Natural killer cell (primary cell): ENCODE measurements at places on chromosomes 6 and 20.

GRCh38 chr20:40869218-40870147 is 159.1 kb upstream of the TOP1 start:
- H3K27ac ChIP-seq = no peak overlapping the region
- no peaks in the 10 kb centered on the region for H3K4me1 ChIP-seq
- no peak overlapping the region for H3K4me3 ChIP-seq

- no peaks in the 10 kb centered on the region for H3K4me1 ChIP-seq
- H3K36me3 ChIP-seq = no peaks in the 10 kb centered on the region
- DNase-seq = no peak
- H3K27ac ChIP-seq = no peak overlapping the region
- H3K4me3 ChIP-seq = no peak overlapping the region
Observed at GRCh38 chr6:90169374-90169773, 127.3 kb downstream of the BACH2 start.

- no peaks in the 10 kb centered on the region for H3K27me3 ChIP-seq
- H3K4me3 ChIP-seq = no peak overlapping the region
- H3K4me1 ChIP-seq = peaks cover 29% of the 10 kb centered on the region
Observed at GRCh38 chr6:44105993-44106740, 21.1 kb downstream of the MRPL14 start.

- H3K27me3 ChIP-seq = peaks cover under 1% of the 10 kb centered on the region
- peaks cover 11% of the 10 kb centered on the region for H3K4me1 ChIP-seq
- no peak overlapping the region for H3K4me3 ChIP-seq
- no peak for DNase-seq
Observed at GRCh38 chr6:117605169-117605826, 3.0 kb upstream of the GOPC start.

GRCh38 chr20:20663841-20664240 is 48.6 kb downstream of the RALGAPA2 start:
- H3K27me3 ChIP-seq = no peaks in the 10 kb centered on the region
- H3K4me3 ChIP-seq = no peak overlapping the region
- no peak for DNase-seq
- no peaks in the 10 kb centered on the region for H3K36me3 ChIP-seq

DNA sequence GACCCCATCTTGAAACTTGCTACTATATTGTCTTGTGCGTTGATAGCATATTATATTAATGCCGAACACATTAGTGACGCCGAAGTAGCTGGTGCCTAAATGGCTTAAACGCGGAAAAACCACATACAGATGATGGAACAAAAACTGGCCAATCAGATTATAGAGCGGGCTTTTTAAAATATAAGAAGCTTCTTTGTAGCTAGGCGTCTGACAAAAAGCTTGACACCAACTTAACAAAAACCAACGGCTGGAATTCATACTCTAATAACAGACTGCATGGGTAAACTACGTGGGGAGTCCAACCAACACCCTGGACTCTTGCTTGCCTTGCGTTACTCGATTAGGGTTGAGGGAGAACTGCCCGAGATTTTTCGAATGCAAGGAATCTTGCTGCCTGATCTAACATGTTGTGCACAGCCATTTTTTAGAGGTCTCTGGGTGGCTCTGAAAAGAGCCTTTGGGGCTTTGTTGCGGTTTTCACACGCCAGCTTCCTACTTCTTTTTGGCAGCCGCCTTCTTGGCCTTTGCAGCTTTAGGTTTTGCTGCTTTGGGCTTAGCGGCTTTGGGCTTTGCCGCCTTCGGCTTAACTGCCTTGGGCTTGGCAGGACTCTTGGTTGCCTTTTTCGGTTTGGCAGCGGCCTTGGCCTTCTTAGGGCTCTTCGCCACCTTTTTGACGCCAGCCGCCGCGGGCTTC is 45.7 kb downstream of the OR2B2 start:
- DNase-seq = peak; percentile 50
- peak overlapping the region; percentile 83 for H3K27ac ChIP-seq
- peaks cover 39% of the 10 kb centered on the region for H3K4me1 ChIP-seq
- H3K27me3 ChIP-seq = no peaks in the 10 kb centered on the region
- no peaks in the 10 kb centered on the region for H3K36me3 ChIP-seq

DNA sequence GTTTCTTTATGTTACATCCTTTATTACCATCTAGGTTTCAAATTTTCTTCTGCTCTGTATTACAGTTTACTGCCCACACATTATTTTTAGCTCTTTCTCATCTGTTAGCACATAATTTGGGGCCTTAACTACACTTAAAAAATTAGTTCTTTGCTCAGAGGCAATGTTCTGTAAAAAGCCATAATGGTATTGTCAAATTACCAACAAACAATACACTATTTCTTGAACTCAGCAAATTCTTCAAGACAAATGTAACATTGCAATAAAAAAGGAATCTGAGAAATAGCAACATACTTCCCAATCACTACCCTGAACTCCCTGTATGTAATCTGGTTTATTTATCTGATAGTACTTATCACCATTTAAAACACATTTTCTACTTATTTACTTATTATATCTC is 448.6 kb upstream of the OPRM1 start:
- H3K4me3 ChIP-seq = no peak overlapping the region
- no peaks in the 10 kb centered on the region for H3K36me3 ChIP-seq
- no peak for DNase-seq

DNA sequence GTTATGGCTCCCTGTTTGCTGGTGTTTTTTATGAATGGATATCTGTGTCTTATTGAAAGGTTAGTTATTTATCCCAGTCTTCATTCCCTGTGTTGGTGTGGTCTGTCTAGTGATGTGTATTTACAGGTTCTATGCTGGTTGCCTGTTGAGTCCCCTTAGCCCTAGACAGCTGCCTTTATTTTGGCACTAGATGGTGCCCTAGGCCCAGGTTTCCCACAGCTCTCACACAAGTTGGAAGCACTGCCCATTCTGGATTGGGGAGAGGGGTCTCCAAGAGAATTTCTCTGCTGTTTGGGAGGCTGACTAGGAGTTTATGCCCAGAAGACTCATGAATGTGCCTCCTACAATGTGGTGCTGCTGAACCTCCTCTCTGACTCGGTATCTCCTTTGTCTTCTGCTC is 12.4 kb downstream of the GRM1 start:
- no peak for DNase-seq
- H3K4me1 ChIP-seq = no peaks in the 10 kb centered on the region

GRCh38 chr6:54578261-54578660 is 268.3 kb upstream of the FAM83B start:
- no peak overlapping the region for H3K4me3 ChIP-seq
- H3K36me3 ChIP-seq = no peaks in the 10 kb centered on the region
- no peaks in the 10 kb centered on the region for H3K27me3 ChIP-seq

DNA sequence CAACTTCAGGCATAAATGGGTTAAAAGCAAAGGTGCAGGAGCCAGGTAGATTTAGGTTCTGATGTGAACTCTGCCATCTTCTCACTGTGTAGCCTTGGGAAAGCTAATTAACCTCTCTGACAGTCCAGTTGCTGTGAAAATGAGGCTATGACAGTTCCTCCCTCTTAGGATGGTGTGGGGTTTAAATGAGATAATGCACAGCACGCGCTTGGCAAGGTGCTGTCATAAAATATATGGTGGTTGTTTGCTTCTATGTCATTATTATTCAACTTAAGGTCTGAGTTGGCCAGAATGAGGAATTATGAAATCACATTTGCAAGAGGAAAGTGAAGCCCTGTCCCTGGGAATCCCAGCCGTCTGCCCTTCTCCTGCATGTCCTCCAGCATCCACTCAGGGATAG is 15.5 kb upstream of the BCAS1 start:
- H3K4me3 ChIP-seq = no peak overlapping the region
- no peaks in the 10 kb centered on the region for H3K27me3 ChIP-seq
- DNase-seq = no peak
- H3K27ac ChIP-seq = no peak overlapping the region
- H3K4me1 ChIP-seq = peaks cover 2% of the 10 kb centered on the region
- H3K36me3 ChIP-seq = no peaks in the 10 kb centered on the region

DNA sequence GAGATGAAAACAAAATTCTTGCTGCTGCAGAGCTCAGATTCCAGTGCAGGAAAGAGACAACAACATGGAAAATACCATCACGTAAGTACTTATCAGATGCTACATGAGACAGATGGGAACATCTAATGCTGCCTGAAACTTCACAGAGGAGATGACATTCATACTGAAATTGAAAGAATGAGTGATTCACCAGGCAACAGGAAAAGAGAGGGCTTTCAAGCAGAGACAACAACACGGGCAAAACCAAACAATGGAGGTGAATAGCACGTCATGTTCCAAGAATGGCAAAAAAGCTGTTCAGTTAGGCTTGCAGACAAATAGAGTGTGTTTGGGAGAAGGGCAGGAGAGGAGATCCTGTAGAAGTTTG is 39.3 kb downstream of the GTF2H5 start:
- H3K4me3 ChIP-seq = no peak overlapping the region
- H3K4me1 ChIP-seq = no peaks in the 10 kb centered on the region
- no peak for DNase-seq
- H3K36me3 ChIP-seq = no peaks in the 10 kb centered on the region
- H3K27me3 ChIP-seq = no peaks in the 10 kb centered on the region

- H3K4me3 ChIP-seq = no peak overlapping the region
- DNase-seq = no peak
- H3K36me3 ChIP-seq = no peaks in the 10 kb centered on the region
Observed at GRCh38 chr20:39222101-39222500, 260.0 kb downstream of the DHX35 start.

- no peaks in the 10 kb centered on the region for H3K36me3 ChIP-seq
- H3K27ac ChIP-seq = no peak overlapping the region
- no peaks in the 10 kb centered on the region for H3K27me3 ChIP-seq
- no peaks in the 10 kb centered on the region for H3K4me1 ChIP-seq
- no peak for DNase-seq
Observed at GRCh38 chr20:15848126-15848525, 725.1 kb downstream of the KIF16B start.

DNA sequence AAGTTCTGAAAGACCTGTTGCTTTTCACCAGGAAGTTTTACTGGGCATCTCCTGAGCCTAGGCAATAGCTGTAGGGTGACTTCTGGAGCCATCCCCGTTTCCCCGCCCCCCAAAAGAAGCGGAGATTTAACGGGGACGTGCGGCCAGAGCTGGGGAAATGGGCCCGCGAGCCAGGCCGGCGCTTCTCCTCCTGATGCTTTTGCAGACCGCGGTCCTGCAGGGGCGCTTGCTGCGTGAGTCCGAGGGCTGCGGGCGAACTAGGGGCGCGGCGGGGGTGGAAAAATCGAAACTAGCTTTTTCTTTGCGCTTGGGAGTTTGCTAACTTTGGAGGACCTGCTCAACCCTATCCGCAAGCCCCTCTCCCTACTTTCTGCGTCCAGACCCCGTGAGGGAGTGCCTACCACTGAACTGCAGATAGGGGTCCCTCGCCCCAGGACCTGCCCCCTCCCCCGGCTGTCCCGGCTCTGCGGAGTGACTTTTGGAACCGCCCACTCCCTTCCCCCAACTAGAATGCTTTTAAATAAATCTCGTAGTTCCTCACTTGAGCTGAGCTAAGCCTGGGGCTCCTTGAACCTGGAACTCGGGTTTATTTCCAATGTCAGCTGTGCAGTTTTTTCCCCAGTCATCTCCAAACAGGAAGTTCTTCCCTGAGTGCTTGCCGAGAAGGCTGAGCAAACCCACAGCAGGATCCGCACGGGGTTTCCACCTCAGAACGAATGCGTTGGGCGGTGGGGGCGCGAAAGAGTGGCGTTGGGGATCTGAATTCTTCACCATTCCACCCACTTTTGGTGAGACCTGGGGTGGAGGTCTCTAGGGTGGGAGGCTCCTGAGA is at the start of gene HFE:
TSS of gene HFE (plus strand) at position 146 of the 832 bp plus-strand sequence. CDS start at position 158, 12 bp downstream.
- no peaks in the 10 kb centered on the region for H3K27me3 ChIP-seq
- H3K4me1 ChIP-seq = peaks cover 11% of the 10 kb centered on the region
- DNase-seq = no peak
- H3K4me3 ChIP-seq = peak within 1 kb of the TSS; percentile 84
- peak within 1 kb of the TSS; percentile 60 for H3K27ac ChIP-seq

GRCh38 chr6:41439524-41440418 is 104.4 kb downstream of the NCR2 start:
- H3K27me3 ChIP-seq = peaks cover 31% of the 10 kb centered on the region
- H3K4me3 ChIP-seq = no peak overlapping the region
- peaks cover 53% of the 10 kb centered on the region for H3K4me1 ChIP-seq
- peak overlapping the region; percentile 48 for H3K27ac ChIP-seq
- H3K36me3 ChIP-seq = no peaks in the 10 kb centered on the region

GRCh38 chr20:34861386-34862084 is 11.1 kb downstream of the GGT7 start:
- no peak for DNase-seq
- H3K4me3 ChIP-seq = no peak overlapping the region
- no peak overlapping the region for H3K27ac ChIP-seq
- no peaks in the 10 kb centered on the region for H3K27me3 ChIP-seq

DNA sequence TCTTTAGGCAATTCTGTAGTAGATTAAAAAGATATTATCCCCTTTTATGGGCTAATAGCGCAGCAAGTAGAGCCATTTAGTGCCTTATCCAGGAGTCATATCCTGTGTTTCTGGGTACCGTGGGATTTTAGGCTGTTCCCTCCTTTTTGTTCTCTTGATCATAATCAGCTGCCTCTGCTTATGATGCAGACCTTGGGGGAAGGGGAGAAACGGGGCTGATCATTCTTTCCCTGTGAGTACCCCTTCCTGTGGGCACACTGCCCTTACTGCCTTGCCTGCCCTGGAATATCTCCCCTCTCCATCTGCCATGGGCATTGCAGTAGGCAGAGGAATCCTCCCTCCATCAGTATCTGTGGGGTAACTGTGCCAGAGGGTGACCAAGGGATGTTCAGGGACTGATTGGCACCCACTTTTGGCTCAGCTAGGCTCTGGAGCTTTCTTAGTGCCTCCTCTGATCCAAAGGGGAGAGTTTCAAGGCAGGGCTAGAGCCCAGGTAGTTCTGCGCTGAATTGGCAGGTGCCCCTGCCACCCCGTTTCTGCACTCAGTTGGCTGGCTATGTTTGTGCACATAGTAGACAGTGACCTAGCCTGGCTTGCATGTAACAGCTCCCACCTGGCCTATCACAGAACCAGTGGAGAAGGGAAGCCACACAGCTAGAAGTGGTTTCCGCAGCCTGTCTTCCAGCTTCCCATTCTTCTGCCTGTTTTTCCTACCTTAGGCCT is 103.3 kb downstream of the FIG4 start:
- H3K4me3 ChIP-seq = no peak overlapping the region
- peaks cover 31% of the 10 kb centered on the region for H3K36me3 ChIP-seq
- H3K27me3 ChIP-seq = no peaks in the 10 kb centered on the region
- H3K4me1 ChIP-seq = no peaks in the 10 kb centered on the region
- peak overlapping the region; percentile 54 for H3K27ac ChIP-seq
- no peak for DNase-seq

DNA sequence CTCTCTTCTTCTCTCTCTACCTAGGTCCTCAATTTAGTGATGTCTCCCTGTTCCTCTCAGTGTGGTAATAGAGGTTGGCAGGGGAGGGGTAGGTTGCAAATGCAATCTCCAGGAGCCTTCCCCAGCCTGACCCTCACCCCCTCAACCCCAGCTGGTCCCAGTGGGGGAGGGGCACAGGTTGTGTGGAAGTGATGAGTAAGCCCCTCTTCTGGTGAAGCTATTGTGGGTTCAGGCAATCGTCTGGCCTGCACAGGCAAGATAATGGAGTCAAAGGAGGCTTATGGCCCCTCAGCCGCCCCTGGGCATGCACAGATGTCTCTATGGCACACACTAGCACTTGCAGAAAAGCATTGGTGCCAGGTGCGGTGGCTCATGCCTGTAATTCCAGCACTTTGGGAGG is 10.8 kb upstream of the ADA start:
- no peak for DNase-seq
- no peaks in the 10 kb centered on the region for H3K4me1 ChIP-seq
- H3K36me3 ChIP-seq = peaks cover 2% of the 10 kb centered on the region
- no peak overlapping the region for H3K27ac ChIP-seq
- no peak overlapping the region for H3K4me3 ChIP-seq
